Gastrocnemius medialis (tissue), 4 donors: ENCODE measurements at places on chromosomes 2 and 18.

GRCh38 chr2:231709636-231709980 lies 1.3 kb downstream of the PTMA start:
- DNase-seq, result peak; percentile 72

GRCh38 chr2:174659069-174659900 lies 61.7 kb upstream of the WIPF1 start:
- DNase-seq, result no peak

DNA sequence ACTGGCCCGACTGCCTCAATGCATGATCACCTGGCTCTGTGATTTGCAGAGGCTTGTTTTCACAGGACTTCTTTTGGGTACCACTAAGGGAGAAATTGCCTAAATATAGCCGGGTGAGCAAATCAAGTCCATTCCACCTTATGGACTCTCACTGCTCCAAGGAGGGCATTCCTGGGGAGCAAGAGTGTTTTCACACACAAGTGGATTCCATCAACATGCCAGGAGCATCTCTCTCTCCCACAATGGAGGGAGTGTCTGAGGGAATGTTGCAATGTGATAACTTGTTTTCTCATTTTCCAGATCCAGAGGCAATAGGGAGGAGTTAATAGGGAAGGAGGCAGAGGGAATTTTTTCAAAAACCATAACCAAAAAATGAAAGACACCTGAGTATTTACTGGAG lies 250.7 kb downstream of the SATB2 start:
- no peak for DNase-seq

DNA sequence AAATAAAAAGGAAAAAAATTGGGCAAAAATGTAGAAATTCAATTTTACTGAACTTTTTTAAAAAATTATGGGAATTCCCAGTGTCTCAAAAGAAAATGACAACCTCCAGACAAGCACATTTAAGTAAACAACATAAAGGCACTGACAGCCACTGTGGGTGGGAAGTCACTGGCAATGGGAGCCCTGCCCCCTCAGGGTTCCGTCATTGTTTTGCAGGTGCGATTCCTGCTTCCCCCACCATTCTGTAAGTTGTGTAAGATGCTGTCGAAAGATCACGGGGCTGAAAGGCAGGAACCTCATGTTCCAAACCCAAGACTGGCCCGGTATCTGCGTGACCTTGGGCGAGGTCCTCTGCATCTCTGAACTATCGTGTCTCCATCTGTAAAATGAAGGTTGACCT lies 15.8 kb upstream of the ASPRV1 start:
- no peak for DNase-seq

DNA sequence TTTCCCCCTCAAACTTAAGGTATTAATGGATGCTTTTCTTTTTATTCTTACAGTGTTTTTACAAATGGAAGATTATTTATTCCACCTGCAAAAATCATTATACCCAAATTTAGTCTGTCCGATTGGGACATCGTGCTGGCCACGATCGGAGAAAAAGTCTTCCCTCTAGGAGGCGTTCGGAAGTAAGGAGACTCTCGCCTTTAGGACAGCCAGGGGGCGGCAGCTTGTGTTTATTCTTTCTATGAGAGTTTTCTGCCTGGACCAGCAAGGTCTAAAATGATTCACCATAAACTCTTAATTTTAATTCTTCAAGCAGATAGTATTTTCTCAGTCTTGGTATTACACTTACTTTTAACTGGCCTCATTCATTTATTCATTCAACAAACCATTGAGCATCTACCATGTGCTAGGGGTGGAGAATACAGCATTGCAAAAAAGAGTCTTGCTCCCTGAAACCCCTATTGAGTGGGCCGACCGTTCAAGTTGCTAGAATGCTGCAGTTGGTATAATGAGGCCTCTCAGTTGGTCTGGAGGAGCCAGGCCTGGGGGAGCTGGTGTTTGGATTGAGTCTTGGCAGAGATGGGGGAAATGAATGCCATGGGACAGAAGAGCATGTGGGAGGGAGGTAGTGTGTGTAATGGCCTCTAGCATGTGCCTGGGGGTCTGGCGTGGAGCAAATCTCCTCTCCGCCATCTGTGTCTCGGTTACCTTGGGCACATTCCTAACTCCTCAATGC lies 38.7 kb downstream of the DCDC2C start:
- DNase-seq, result no peak

DNA sequence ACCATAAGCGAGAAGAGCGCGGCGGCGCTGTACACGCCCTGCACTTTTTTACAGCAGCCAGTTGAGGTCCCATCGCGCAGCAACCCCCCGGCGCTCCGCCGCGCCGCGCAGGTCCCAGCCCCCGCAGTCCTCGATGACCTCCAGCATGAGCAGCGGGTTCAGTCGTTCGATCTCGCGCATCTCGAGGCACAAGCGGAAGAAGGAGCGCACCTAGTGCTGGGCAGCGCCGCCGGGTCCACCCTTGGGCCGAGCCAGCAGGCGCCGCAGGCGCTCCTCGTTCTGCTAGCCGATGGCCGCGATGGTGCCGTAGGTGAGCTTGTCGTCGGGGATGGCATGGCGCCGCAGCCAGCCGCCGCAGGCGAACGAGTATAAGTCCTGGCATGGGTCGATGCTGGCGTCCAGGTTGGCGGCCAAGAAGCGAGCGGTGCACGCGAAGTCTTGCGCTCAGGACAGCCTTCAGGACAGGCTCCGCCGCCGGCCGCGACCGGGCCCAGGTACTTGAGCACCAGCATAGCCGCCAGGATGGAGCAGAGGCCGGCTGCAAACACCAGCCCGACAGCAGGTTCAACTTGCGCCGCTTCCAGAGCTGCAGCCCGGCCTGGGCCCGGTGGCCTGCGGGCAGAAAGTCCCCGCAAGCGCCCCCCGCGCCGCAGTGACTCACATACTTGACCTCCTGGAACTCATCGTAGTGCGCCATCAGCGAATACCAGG lies 8.3 kb downstream of the ALPP start:
- DNase-seq, result no peak

DNA sequence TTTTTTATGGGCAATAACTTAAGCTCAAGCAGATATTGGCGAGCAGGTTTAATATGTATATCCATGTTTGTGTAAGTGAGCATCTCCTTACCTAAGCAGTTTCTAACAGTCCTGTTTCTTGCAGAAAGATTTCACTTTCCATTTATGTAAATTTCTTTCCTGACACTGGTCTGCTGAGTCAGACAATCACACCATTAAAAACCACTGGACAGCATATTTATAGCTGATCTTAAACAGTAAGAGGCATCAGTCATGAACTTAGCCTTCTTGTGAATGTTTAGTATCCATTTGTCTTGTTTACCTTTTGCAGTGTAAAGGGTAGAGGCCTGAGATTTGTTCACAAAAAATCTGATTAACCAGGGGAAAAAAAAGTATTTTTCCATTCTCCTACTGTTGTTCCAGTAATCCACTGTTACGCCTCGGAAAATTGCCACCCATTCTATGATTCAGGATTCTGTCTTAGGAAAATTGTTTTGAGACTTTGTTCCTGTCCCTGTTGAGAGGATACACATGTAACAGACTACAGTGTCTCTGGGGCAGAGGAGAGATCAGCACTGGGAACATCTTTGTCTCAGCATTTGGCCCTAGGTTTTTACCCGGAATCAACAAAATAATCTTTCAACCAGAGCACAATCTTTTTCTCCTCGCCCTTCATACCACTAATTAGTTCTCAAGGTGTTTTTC lies 521.0 kb upstream of the NRP2 start:
- no peak for DNase-seq

DNA sequence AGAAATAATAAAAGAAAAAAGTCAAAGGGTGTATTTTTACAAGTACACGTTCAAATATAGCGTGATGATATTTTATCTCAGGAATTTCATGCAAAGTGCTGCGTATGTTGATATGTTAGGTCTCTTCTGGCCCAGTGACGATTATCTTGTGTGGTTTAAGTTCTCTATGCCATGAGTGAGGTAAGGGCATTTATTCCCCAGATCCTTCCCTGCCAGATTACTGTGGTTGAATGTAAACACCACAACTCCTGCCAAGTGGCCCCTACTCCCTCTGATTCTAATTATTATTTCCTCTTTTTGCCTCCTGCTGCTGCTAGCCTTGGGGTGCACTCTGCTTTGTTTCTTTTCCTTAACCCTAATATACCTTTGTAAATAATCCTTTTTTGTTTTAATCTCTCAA lies 12.2 kb downstream of the SCN2A start:
- no peak for DNase-seq

DNA sequence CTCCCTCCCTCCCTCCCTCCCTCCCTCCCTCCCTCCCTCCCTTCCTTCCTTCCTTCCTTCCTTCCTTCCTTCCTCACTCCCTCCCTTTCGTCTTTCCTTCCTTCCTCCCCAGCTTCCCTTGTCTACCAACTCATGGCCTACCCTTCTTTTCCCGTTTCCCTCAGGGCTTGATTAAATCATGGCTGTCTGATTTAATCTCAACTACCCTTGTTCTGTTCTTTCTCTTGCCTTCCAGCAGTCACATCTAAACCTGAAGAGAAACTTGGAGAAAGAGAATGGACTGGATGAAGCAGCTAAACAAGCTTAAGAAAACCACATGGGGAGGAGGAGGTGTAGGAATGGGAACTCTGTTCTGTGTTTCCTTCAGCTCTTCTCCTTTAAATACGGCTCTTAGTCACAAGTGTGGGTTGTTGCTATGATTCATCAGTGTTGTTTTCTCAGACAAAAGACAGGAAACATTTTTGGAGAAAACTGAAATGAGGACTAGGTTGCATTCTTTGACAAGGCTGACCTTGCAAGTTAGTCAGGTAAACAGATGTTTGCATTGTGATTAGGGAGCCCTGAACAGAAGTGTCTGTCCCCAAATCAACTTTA lies 177.9 kb downstream of the LRRTM1 start:
- no peak for DNase-seq

- DNase-seq, result no peak
Measured at GRCh38 chr2:135265960-135266490, 213.9 kb downstream of the RAB3GAP1 start.

GRCh38 chr2:119525614-119526013 lies 1.3 kb upstream of the SCTR start:
- no peak for DNase-seq

DNA sequence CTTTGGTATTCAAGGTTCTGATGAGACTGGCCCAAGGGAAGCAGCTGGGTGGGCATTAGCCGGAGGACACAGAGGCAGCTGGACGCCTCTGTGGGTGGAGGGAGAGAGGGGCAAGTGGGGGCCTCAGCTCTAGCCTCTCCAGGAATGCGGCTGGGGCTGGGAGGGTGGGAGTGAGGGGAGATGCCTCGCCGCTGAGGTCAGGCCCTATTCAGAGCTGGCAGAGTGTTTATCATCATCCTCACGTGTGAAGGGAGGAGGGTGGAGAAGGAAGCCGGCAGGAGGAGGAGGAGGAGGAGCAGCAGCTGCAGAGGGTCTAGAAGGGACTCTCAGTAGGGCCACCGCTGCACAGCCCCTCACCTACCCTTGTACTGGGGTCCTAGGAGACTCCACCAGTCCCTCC lies 43.1 kb downstream of the TNS1 start:
- DNase-seq, result no peak

GRCh38 chr18:37578886-37579513 lies 13.4 kb upstream of the CELF4 start:
- no peak for DNase-seq

GRCh38 chr2:45616658-45617411 lies 5.8 kb upstream of the SRBD1 start:
- no peak for DNase-seq

DNA sequence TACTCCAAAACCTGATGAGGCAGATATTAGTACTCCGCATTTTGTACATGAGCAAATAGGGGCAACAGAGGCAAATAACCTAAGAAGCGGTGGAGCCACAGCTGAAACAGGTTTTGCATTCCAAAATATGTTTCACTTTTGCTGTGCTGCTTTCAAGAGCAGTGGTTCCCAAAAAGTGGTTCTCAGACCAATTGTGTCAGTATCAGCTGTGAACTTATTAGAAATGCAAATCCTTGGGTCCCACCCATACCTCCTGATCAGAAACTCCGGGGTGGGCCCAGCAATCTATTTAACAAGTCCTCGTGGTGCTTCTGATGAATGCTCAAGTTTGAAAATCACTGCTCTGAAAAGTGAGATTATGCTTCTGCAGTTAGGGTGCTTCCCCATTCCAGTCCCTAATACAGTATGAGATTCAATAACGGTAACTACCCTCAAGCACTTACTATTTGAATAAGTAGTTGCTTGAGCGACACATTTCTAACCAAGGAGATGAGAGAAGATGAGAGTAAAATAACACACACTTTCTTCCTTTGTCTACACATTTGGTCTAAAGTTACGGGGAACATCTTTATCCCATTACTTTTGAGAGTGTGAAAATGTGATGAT lies 17.8 kb upstream of the TCF4 start:
- no peak for DNase-seq

GRCh38 chr18:51490860-51491259 lies 293.4 kb upstream of the MEX3C start:
- no peak for DNase-seq

DNA sequence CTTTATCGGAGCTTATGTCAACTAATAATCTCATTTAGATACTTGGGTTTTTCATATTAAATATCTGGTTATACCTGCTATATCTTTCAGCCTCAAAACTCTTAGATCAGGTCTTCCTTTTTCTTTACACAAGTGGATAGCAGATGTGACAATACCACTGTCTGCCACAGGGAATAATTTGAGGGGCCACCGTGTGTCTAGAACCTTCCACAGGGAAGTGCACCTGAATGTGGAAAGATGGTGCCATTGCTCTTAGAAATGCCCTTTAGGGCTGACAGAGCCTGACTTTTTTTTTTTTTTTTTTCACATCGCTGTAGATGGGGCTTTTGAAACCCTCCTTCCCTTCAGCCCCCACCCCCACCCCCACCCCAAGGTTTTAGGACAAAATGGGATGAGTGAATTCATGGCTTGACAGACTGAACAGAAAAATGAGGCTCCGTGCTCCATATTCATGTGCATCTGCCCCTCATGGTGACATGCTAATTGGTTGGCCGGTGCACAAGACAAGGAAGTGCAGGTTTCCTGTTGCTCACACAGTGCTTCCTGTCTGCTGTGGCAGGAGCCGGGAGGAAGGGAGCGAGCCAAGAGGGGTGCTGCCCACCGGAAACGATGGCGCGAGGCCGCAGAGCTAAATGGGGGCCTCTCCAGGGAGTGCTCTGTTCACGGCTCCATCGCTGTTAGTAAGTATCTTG lies 246.0 kb downstream of the LDLRAD4 start:
- peak; percentile 34 for DNase-seq

- DNase-seq, result no peak
Measured at GRCh38 chr2:122077114-122077513, 321.7 kb downstream of the TSN start.

- no peak for DNase-seq
Measured at GRCh38 chr2:128422571-128422970, 103.9 kb upstream of the HS6ST1 start.

DNA sequence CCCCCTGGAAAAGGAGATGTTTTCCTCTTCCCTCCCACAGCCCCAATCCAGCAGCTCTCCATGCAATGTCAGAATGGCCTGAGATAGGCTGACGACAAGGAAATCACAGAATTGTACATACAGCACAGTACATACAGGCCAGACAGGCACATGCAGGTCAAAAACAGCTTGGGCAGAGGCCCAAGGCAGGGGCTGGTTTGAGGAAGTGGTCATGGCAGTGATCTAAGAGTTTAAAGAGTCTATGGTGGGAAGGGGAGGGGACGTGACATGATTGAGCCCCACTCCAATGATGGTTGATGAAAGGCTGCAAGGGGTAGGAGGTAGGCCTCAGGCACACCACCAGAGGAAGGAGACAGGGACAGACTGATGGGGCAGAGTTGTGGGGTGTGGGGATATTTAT lies 4.3 kb downstream of the DCTN1 start:
- DNase-seq, result no peak
